ENCODE measurements at places on chromosomes 11 and 22.

GRCh38 chr11:44575962-44576361, 10.5 kb downstream of the CD82 start:
- DNase-seq: no peak

DNA sequence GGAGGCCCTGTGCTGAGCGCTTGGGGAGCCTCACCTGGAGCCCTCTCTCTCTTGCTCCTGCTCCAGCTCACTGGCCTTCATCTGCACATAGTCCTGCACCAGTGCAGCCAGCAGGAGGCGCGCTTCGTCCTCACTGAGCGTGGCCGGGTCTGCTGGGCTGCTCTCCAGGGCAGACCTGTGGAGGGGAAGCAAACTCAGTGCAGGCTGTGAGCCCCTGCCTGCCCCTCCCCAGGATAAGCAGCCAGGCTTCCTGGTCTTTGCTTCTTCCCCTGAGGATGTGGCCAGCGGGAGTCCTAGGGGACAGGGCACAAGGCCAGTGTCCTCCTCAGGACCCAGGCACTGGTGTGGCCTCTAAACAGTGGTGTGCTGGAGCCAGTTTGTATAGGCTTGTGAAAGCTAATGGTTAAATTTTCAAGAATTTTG, 2.2 kb downstream of the CALCA start:
- peak; percentile 51 for DNase-seq

DNA sequence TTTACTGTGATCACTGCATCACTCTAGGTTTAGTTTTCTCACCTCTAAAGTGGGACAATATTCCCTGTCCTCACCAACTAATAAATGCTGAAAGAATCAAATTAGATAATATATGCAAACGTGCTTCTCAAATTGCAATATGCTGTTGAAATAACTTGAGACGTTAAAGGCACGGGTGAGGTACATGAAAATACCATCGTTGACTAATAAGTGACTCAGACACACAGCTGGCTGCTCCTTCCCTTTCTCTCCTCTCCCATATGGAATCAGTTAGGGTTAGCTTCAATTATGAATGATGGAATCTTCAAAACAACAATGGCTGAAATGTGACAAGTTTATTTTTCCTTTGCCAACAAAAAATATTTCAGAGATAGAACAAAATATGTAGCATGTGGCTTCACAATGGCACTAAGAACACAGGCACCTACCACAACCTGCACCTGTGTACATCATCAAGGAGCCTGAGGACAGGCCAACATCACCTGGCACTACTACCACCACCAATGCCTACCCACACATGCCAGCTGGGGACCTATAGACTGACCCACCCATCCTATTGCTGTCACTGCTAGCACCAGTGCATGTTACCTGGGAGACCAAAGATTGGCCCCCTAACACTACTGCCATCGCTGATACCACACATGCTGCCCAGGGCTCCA, 13.7 kb downstream of the GDPD4 start:
- no peak for DNase-seq

DNA sequence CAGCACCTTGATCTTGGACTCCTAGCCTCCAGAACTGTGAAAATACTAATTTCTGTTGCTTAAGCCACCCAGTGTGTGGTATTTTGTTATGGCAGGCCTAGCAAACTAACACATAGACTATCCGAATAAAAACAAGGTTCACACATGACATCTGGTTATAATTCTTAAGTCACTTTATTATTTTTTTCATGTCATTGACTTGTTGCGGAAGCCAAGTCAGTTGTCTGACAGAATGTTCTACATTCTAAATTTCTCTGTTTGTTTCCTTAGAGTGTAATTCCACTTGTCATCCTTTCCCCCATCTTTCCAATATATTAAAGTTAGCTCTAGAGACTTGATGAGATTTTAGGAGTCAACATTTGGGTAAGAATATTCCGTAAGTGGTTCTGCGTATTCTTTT, 40.6 kb downstream of the RAB30 start:
- no peak for DNase-seq

GRCh38 chr22:42068291-42068690, 2.3 kb downstream of the NAGA start:
- DNase-seq: no peak

- no peak for DNase-seq
Observed at GRCh38 chr22:42653999-42654398, 4.8 kb upstream of the CYB5R3 start.

GRCh38 chr11:93846411-93846810, 4.0 kb downstream of the VSTM5 start:
- no peak for DNase-seq

GRCh38 chr11:65589444-65590239, 6.0 kb downstream of the KCNK7 start:
- DNase-seq: peak; percentile 71

DNA sequence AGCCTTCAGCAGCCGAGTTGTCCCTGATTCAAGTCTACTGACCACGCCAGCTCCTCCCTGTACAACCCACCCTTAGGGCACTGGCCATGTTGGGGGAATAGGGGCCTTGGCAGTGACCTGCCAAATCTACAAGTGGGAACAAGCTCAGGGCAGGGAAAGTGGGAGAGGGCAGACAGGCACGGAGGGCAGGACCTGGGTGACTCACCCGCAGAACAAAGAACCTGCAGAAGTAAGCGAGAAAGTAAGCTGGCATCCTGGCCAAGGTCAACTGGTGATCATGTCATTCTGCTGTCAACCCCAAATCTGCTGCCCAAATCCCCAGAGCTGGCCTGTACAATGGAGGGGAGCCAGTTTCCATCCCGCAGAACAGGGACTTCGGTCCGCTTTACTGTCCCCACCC, 7.9 kb upstream of the SCGB1A1 start:
- DNase-seq: no peak

DNA sequence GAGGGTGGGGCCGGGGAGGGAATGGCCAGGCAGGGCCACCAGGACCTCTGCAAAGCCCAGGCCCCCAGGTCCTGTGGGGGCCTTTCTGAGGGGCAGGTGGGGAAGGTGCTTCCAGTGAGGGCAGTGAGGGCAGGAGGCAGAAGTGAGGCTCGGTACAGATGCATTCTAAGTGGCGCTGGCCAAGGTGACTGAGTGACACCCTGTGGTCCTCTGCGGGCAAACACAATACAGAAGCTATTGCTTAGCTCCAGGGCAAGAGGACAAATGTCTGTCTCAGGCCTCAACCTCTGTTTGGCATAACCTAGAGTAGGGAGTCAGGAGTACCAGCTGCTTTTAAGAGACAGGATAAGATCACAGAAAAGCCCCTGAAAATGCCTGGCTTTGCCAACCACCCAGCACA, 31.3 kb downstream of the B3GAT1 start:
- DNase-seq: no peak

DNA sequence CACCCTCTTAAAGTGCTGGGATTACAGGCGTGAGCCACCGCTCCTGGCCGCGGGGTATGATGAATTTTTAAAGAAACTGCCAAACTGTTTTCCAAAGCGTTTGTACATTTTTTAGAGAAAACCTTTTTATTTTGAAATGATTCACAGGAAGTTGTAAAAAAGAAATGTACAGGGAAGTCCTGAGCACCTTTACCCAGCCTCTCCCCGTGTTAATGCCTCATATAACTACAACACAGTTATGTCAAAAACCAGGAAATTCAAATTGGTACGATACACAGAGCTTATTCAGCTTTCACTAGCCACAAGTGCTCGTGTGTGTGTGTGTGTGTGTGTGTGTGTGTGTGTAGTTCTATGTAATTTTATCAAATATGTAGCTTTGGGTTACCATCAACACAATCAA, 7.0 kb upstream of the FAM118A start:
- no peak for DNase-seq

DNA sequence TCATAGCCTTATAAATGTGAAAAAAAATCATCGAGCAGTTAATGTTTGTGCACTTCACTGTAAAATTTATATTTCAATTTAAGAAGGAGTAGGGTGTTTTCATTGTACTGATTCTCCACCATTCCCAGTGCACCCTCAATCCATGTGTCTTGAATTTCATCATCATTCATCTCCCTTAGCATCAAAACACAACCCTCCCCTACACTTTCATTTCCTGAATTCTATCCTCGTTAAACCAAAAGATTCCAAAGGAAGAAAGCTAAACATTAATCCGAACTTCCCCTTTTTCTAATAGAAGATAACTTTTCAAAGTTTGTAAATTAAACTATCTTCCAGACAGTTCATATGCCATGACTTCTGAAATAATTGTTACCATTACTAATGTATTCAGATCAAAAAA, 34.1 kb upstream of the OR8B8 start:
- no peak for DNase-seq

DNA sequence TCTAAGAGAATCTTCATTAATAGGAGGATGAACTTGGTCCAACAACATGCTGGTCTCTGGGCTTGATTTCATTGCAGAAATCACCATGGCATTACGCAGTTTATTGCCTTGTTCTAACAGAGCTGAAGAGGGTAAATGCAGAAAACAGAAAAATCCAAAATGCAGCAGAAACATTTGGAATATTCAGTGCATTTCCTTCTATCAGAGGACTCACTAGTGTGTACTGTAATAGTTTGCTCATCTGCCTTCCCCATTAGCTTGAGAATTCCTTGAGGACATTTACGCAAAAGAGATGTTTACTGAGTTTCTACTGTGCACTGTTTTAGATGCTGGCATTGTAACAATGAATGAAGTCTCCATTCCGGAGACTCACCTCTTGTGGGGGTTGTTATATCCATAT, 37.4 kb downstream of the C2CD3 start:
- DNase-seq: no peak

- no peak for DNase-seq
Observed at GRCh38 chr11:41921746-41922390, 462.4 kb upstream of the LRRC4C start.

GRCh38 chr22:20524004-20524481, 16.6 kb downstream of the MED15 start:
- DNase-seq: no peak

- no peak for DNase-seq
Observed at GRCh38 chr11:19879307-19880087, 166.9 kb downstream of the NAV2 start.

DNA sequence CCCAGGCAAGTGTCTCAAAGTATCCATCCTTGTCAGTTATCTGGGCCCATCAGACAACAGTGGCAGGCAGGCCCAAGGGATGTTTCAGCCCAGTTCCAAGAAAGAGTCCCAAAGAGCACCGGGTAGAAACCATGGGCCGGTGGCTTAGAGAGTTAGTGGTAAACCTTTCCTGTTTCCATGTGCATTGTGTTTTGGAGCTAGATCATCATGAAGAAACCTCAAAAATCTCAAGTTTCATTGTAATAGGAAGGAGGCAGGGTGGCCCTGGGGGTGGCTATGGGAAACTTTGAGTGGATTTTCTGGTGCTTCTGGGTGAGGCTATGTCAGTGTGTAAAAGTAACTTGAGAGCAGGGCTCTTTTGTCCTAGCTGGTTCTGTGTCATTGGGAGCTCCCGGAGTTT, 68.1 kb downstream of the UBASH3B start:
- DNase-seq: no peak

- no peak for DNase-seq
Observed at GRCh38 chr11:47485107-47485506, 36.2 kb upstream of the RAPSN start.

GRCh38 chr11:120642196-120642894, 130.8 kb downstream of the GRIK4 start:
- no peak for DNase-seq

DNA sequence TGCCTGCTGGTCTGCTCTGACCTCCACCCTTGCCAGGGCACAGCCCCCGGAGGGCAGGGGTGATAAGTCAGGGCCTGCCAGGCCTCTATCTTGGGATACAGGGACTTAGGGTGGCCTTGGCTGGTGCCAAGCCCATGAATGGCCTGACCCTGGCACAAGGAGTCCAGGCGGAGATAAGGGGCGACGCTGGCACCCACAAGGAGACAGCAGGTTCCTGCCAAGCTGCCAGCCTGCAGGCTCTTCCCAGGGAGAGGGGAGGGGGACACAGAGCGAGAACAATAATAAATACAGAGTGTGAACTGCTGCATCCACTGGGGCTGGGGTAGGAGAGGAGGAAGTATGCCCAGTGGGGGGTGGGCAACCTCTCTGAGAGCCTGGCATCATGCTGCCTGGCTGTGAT, 978 bp downstream of the CSDC2 start:
- no peak for DNase-seq

GRCh38 chr11:82521427-82521826, 212.2 kb downstream of the FAM181B start:
- DNase-seq: no peak

GRCh38 chr11:12117200-12117599, 6.8 kb downstream of the MICAL2 start:
- DNase-seq: peak; percentile 47

DNA sequence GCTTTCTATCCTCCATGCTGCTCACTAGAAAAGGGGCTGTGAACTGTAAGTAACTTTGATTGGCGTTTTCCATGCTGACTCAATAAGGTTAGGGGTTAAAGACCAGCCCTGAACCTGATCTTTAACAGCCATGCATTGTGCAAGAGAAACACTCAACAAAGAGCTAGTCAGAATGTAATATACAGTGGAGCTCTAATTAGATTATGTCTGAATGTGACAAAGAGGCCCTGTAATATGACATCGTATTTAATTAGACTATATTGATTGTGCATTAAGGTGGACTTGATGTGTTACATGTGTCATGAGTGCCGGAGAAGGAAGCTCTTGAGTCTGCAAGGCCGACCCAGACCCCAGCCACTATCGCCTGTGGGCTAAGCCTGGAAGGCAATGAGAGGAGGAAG, 70.5 kb downstream of the PKNOX2 start:
- no peak for DNase-seq

DNA sequence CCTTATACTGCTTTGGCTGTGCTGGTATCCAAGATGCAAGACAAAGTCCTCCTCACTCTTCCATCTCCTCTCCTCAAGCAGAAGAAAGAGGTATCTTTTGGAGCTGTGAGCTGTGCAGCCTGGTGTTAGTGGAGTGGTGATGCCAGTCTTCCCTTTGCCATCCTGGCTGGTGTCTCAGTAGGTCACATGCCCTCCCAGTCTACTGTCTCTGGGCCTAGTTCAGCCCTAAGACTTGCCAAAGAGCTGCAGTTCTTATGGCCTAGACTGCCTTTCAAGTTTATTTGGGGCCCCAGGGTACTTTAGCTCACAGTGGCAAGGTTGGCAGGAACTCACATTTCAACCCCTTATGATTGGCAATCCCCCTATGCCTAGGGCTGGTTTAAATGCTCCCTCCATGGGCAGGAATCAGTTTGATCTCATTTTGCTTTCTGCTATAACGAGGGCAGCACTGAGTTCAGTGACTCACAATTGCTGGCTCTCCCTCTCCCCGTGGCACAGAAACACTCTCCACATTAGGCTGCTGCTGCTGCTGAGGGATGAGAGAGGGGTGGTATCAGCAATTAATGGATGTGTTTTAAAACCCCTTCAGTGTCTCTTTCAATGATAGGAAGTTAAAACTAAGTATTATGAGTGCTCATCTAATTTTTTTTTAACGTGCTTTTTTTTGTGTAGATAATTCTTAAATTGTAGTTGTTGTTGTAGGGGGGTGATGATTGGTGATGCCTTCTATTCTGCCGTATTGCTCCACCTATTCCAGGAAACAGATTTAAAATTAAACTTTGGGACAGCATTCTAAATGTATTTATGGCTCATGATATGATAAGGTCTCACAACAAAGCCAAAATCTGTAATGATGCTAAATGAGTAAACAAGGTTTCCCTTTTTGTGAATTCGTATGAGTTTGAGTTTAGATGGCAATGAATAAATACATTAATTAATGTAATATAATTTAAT, 1295.0 kb downstream of the JRKL start:
- DNase-seq: no peak

- no peak for DNase-seq
Observed at GRCh38 chr11:97739932-97740800, 1280.6 kb upstream of the CNTN5 start.

Measured in erythroblast (primary cell).